ENCODE measurements at places on chromosomes 6 and 20.

- DNase-seq: no peak
These were observed 28.5 kb upstream of the SNRPB2 start for GRCh38 chr20:16701296-16701695.

DNA sequence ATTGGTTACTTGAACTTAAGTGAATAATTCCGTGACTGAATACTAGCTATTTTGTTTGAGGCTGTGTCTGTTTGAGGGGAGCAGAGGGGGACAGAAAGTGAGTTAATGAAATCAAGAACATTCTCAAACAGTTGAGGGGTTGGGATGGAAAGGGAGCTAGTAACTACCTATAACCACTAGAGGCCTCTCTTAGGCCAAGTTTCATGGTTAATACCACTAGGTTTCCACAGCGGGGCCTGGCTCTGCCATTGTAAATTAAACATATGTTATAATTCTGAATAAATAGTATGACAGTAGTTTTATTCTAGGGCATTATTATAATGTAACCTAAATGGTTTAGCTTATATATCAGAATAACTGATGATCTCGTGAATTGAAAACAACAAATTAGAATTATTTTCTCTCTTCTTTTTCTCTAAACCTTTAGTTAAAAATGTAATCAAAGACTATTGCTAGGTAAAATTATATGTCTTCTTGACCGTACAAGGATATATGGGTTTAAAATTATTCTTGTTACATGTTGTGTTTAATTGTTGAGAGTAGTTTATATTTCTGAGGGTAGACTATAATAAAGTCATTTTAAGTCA lies 108.1 kb downstream of the BCKDHB start:
- DNase-seq: no peak

DNA sequence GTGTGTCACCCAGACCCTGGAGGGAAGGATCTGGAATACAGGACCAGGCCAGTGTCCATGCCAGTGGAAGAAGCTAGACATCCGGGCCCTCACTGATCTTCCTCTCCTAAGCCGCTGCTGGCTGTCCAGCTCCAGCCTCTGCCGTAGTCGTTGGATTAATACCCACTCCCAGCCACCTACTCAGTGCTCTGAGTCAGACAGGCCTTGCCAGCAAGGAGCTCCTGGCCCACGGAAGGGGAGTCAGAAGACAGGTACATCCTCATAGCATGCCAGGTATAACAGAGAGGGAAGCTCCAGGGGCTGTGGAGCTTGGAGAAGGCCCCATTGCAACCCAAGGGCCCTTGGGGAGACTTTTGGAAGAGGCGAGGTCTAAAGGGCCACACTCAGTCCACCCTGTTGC lies 49.0 kb downstream of the STK35 start:
- DNase-seq: no peak

- DNase-seq: no peak
These were observed 23.8 kb downstream of the RFPL4B start for GRCh38 chr6:112370946-112371345.

- no peak for DNase-seq
These were observed 364.3 kb upstream of the PTCHD4 start for GRCh38 chr6:48475275-48475674.

GRCh38 chr20:46705378-46705729 lies 4.1 kb upstream of the SLC2A10 start:
- DNase-seq: no peak

- no peak for DNase-seq
These were observed 27.8 kb downstream of the LRRN4 start for GRCh38 chr20:6026051-6026450.

All from GM12892 (cell line).